ENCODE measurements at places on chromosomes 2 and 18. TPM values are rescaled to one million over a fixed set of nuclear protein-coding genes. Genes with fewer than 3 reads are reported as not detected.
A peak's percentile ranks its signal among the peaks of the same experiment; 100 is the strongest.

GPBAR1 gene
- total RNA-seq, result 0.60 TPM

- no peak for DNase-seq
These were observed 119.1 kb downstream of the AQP4 start for GRCh38 chr18:26746398-26746797.

- no peak for DNase-seq
These were observed 51.7 kb downstream of the SUMO1 start for GRCh38 chr2:202186641-202187202.

DNA sequence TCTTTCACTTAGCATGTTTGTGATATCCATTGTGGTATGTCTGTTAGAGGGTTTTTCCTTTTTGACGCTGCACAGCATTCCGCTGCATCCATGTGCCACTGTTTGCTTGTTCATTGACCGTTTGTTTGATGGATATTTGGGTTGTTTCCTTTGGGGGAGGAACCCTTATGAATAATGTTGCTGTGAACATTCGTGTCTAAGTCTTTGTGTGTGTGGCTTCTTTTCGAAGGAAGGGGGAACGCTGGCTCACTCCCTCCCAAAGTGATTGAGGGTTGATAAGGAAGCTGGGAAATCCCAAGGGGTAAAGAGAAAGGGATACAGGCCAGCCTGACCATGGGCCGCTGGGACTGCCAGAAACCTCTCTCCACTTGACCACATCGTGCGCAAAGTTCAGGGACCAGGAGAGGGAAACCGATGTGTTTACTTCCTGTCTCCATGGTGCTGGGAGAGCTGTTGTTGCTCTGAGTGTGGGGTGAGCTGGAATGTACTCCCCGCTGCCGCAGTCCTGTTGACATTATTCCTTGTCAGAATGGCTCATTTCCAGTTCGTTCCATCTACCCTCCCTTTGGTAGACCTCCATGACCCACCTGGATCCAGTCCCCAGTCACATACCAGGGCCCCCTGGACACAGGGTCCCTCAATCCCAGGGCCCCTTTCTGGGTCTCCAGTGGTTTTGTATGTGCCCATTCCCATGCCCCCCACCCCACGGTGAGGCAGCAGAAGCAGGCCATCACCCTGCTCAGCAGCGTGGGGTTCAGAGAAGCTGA lies 39.6 kb downstream of the HS1BP3 start:
- DNase-seq, result peak; percentile 99
